Anterior cingulate cortex (tissue), 58 donors: ENCODE measurements at places on chromosomes 5 and 9.
A peak's percentile ranks its signal among the peaks of the same experiment; 100 is the strongest.

- no peak for DNase-seq
These were observed 69.1 kb downstream of the GDNF start for GRCh38 chr5:37770786-37771185.

GRCh38 chr9:33017283-33018041 is 7.6 kb upstream of the DNAJA1 start:
- DNase-seq, result no peak

DNA sequence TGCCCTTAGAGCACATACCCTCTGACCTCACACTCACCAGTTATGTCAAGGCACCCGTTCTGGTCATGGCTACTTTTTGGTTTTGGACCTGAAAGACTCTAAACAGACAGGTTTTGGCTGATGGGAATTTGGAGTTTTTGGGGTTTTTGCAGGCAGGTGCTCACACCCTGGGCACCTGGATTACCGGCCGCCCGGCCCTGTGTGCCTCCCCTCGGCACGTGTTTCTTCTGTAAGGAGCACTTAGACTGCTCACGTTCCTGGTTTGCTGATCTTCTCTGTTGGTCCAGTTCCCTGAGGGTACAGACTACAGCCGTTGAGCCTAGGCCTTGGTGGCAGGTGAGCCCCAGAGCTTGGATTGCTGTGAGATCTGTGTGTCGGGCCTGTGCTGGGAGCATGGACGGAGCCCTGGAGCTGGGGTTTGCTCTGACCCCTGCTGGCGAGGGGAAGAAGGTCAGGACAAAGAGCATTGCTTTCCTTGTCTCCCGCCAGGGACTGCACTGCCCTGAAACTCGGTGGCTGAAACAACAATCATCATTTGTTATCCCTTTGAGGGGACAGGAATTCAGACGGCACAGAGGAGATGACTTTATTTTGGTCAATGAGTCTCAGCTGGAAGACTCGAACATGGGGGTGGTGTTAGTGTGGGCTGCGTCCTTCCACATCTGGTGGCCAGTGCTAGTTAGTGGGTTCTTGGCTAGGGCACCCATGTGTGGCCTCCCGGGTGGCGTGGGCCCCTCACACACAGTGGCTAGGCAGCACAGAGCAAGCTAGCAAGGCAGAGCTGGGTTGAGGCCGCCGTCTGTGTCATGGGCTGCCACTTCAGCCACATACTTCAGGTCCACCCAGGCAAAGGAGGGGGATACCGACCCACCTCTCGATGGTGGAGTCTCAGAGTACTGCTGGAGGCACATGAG is 76.4 kb downstream of the EHMT1 start:
- peak; percentile 69 for DNase-seq

DNA sequence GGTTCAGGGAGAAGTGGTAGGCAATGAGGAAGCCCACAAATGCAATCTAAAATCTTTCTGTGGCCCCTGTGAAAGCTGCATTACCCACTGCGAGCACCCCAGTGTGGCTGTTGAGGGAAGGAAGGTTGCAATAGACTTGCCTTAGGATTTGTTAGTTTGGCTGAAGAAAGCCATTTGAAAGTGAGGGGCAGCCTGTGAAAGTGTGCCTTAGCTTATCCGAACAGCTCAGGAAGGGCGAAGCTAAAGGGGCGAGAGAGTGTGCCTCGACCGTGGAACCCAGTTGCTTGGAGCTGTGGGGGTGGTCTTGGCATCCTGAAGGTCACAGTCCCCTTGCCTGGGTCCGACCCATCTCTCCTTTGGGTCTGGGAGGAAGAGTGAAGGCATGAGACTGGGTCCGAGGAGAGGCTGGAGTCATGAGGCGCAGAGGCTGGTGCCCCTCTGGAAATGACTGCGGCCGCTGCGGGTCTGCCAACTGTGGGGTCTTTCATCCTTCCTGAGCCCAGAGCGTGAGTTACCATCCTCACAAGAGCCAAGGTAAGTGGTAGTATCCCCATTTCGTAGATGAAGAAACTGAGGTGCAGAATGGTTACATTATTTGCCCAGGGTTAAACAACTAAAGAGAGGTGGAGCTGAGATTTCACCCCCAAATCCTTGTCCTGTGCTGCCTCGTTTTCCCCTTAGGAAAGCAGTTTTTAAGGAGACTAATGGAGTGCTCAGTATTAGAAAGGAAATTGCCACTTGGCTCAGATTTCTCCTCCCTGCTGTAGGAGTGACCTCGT is 24.4 kb downstream of the SLC25A25 start:
- DNase-seq, result no peak

GRCh38 chr5:23451156-23451555 is 56.3 kb upstream of the PRDM9 start:
- no peak for DNase-seq

- no peak for DNase-seq
These were observed 6.8 kb downstream of the NDST1 start for GRCh38 chr5:150514708-150515211.
